ENCODE measurements at places on chromosomes 11 and 22. TPM values are rescaled to one million over a fixed set of nuclear protein-coding genes. Genes with fewer than 3 reads are reported as not detected.

The CNIH2 gene
- total RNA-seq, result 12.2 TPM

The B3GAT1 gene
- total RNA-seq, result 1.9 TPM

The BAIAP2L2 gene
- 0.54 TPM for total RNA-seq

The OSBP2 gene
- total RNA-seq, result 0.89 TPM

The C11orf52 gene
- total RNA-seq, result 0.60 TPM

The HEPHL1 gene
- total RNA-seq, result not detected

The TPBGL gene
- 0.20 TPM for total RNA-seq

The OR2D2 gene
- not detected for total RNA-seq

The OR6M1 gene
- not detected for total RNA-seq

The HEPN1 gene
- not detected for total RNA-seq

The FOXR1 gene
- not detected for total RNA-seq

The CARD18 gene
- not detected for total RNA-seq

The MRPL49 gene
- total RNA-seq, result 42.6 TPM

The GAL3ST1 gene
- 3.8 TPM for total RNA-seq

The KIF18A gene
- total RNA-seq, result 3.8 TPM

The SAAL1 gene
- total RNA-seq, result 13.1 TPM

The CCDC157 gene
- total RNA-seq, result 2.9 TPM

The MISFA gene
- 2.7 TPM for total RNA-seq

The RAD9A gene
- 9.4 TPM for total RNA-seq

The LUZP2 gene
- 1.8 TPM for total RNA-seq

The RTN4RL2 gene
- 0.50 TPM for total RNA-seq

The OLFML1 gene
- not detected for total RNA-seq

The OR52N4 gene
- total RNA-seq, result not detected

The KCNQ1OT1 gene
- 2.5 TPM for total RNA-seq

The OR52A1 gene
- total RNA-seq, result not detected

The ACCSL gene
- total RNA-seq, result not detected

The CARS1 gene
- total RNA-seq, result 149 TPM

The RBFOX2 gene
- 177 TPM for total RNA-seq

The PRR33 gene
- total RNA-seq, result not detected

The OR2AG1 gene
- total RNA-seq, result not detected

The CYTH4 gene
- total RNA-seq, result not detected

The DEUP1 gene
- total RNA-seq, result 0.91 TPM

The GDPD5 gene
- 9.4 TPM for total RNA-seq

The SERPIND1 gene
- total RNA-seq, result not detected

Data from astrocyte (in vitro differentiated cells and primary cell).